CD4-positive, alpha-beta T cell treated with Interleukin-2 at 100 ng/mL for 4 hours (primary cell): ENCODE measurements at places on chromosomes 3 and 15.

- DNase-seq, result no peak
These were observed 75.7 kb upstream of the CHRNA7 start for GRCh38 chr15:31954374-31955172.

- no peak for DNase-seq
These were observed 47.1 kb upstream of the TERB2 start for GRCh38 chr15:44909423-44909822.

GRCh38 chr3:197008436-197009209 is 21.0 kb downstream of the MELTF start:
- DNase-seq, result no peak

DNA sequence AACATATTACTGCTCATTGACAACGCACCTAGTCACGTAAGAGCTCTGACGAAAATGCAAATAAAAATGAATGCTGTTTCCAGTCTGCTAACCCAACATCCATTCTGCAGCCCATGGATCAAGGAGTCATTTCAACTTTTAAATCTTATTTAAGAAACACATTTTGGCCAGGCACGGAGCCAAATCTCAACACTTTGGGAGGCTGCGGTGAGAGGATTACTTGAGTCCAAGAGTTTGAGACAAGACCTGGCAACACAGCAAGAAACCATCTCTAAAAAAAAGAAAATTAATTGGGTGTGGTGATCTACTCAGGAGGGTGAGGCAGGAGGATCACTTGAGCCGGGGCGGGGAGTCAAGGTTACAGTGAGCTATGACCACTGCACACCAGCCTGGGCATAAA is 22.4 kb upstream of the TM4SF19 start:
- DNase-seq, result no peak

DNA sequence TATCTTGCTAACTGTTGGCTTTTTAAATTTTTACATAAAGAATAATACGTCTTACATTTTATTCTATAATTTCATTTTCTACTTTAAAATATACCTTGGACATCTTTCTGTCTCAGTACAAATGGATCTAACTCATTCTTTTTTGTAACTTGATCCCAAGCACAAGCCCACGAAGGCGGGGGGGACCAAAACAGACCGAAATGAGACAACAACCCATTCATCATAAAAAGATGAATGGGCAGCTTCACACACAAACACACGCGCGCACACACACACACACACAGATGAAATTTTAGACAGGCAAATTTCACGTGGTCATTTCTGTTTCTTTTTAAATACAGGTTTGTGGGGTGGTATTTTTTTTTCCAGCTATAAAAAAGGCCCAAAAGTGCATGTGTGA is 271.3 kb upstream of the TOPAZ1 start:
- DNase-seq, result no peak

- DNase-seq, result no peak
These were observed 10.0 kb downstream of the RPL32 start for GRCh38 chr3:12831301-12831866.

GRCh38 chr3:195875482-195876236 is 32.7 kb downstream of the TNK2 start:
- no peak for DNase-seq

DNA sequence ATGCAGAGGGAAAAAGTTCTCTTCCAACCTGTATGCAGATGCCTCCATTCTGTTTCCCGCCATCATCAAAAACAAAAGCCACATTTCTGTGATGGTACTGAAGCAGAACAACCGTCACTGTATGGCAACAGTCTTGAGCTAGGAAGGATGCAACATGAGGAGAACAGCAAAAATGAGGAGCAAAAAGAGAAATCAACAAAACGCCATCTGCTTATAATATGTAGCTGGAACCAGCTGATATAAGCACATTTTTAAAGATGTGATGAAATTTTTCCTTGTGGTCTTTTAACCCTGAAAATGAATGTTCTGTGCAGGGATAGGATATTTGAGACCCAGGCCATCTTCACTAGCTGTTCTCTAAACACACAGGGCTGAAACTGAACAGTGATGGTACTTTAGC is 287.0 kb downstream of the ZIC4 start:
- DNase-seq, result no peak

GRCh38 chr15:66744610-66745279 is 42.7 kb downstream of the SMAD6 start:
- no peak for DNase-seq

DNA sequence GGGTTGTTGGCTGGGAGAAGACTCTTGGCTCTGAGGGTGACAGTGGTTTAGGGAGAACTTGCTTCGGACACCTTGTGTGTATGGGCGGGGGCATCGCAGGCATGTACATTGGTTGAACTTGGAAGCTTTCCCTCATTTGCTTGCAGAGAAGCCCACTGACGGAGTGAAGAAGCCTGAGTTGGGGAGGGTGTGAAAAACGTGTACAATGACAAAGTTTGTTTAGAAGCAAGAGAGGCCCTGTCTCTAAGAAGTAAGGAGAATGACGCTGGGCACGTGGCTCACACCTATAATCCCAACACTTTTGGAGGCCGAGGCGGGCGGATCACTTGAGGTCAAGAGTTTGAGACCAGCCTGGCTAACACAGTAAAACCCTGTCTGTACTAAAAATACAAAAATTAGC is 13.7 kb downstream of the LIMD1 start:
- DNase-seq, result no peak

DNA sequence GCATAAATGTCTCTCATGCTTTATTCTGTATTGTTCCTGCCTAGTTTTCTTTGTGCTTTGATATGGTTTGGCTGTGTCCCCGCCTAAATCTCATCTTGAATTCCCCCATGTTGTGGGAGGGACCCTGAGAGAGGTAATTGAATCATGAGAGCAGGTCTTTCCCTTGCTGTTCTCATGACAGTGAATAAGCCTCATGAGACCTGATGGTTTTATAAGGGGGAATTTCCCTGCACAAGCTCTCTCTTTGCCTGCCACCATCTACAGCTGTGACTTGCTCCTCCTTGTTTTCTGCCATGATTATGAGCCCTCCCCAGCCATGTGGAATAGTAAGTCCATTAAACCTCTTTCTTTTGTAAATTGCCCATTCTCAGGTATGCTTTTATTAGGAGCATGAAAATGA is 1596.6 kb downstream of the SI start:
- DNase-seq, result no peak

DNA sequence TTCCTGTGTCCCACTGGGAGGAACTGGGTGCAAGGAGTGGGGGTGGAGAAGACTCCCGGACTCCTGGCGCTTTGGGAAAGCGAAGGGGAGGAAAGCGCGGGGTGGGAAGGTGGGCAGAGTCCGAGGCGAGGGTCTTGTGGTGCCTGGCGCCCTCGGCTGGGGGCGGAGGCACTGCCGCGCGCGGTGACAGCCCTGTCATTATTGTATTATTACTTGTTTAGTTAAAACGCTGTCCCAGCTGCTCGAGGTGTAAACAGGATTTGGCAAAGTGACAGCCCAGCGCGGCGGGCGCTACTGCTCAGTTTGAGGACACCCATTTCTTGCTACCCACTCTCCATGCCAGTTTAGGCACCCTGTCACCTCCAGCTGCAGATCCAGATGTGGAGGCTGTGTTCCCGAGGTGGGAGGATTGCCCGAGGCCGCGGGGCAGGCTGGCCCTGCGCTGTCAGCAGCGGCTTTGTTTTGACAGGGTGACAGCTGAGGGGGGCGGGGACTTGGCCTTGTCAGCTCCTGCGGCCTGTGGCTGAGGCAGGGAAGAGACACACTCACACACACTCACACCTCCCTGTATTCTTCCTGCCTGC is 1.0 kb downstream of the KAT2B start:
- DNase-seq, result peak; percentile 69

- no peak for DNase-seq
These were observed 1.0 kb upstream of the PCCB start for GRCh38 chr3:136249091-136249490.

DNA sequence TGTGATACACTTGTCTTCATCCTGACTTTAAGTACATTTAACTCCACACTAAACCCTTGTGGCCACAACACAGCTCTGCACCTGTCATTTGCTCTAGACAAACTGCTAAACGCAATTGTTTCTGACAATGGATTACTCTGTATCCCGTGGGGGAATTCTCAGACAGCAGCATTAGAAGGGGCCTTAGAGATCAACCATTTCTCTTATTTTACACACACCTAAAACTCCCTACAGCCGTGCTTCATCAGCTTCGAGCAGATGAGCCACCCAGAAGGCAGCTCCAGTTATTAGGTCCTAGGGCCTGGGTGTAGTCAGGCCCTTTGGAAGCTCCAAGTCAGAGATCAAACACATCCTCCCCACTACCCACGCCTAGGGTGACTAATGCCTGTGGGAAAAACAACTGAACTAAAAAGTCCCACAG is 1.3 kb upstream of the IL12A start:
- no peak for DNase-seq

DNA sequence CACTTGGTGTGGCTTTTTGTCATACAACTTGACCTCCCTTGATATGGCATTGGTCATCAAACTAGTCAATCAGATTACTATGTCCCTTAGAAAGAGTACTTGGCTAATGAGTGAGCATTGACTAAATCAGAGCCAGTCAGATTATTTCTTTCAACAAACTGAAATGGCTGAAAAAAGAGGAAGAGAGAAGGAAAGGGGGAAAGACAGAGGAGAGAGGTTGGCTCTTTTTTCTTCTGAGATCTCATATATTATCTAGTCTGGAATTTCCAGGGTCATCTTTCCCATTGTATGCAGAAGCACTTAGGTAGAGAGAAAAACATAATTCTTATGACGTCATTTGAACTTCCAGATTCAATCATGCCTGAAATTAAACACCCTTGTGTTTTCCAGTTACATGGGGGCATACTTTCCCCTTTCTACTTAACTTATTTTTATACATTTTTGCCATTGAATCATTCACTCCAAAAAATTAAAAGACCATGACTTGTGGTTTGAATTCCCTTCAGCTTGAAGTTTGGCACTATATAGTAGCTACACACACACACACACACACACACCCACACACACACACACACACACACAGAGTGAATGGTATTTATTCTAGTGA is 387.8 kb downstream of the LSAMP start:
- no peak for DNase-seq

DNA sequence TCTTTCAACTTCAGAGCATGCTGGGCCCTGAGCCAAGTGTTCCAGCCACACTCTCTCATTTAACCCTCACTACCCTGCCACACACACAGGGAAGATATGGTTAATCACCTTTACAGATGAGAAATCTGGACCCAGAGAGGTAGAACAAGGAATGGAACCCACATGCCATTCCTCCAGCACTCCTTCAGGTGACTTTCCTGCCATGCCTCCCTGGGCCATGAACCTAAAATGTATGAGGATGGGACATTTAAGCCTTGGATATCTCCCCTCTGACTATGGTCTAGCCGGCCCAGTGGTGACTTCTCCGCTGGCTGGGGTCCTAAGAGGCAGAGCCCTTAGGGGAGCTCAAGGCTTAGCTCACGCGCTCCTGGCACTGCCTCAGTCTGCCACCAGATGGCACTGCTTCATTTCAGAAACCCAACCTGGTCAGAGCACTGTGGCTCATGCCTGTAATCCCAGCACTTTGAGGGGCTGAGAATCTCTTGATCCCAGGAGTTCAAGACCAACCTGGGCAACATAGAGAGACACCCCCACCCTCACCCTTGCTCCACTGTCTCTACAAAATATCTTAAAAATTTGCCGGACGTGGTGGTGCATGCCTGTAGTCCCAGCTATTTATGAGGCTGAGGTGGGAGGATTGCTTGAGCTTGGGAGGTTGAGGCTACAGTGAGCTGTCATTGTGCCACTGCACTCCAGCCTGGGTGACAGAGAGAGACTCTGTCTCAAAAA is 2.2 kb upstream of the DCAF1 start:
- peak; percentile 84 for DNase-seq

GRCh38 chr15:31228980-31229826 is 97.4 kb upstream of the KLF13 start:
- DNase-seq, result no peak

GRCh38 chr3:190058521-190059241 is 62.0 kb downstream of the P3H2 start:
- no peak for DNase-seq

DNA sequence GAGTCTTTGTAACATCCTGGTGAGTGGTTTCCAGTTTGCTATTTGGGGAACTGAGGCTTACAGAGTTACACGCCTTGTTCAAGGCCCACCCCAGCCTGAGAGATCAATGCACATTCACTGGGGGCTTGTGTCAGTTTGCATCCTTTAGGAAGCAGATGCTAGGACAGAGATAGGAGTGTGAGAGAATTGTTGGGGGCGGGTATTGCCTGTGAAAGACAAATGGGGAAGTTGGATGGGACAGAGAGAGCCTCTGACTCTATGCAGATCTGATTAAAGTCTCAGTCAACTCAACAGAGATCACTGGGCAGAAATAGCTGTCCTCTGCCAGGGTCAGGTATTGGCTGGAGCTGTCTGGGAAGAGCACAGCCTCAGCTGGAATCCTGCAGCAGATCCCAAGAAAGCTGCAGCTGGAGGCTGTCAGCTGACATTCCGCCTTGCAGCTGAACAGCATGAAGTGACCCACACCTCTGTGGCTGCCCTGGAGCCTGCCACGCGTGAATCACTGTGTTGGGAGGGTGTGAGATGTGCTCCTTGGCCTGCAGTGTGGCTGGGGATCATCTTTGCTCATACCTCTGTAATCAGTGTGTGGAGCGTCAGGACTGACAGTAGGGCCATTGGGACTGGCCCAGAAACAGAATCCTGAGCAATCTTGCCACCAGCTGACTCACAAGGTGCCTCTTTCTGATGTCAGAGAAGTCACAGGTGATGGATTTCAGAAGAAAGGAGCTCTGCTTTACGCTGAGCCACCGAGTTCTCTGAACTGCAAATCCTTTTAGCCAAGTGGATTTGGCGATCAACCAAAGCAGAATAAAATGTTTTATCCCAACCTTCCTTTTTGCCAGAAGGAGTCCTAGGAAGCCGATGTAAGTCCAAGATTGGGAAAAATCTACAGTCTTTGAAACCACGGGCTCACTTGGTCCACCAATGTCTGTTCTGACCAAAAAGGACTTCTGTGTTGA is 284.1 kb upstream of the LRRFIP2 start:
- DNase-seq, result no peak

DNA sequence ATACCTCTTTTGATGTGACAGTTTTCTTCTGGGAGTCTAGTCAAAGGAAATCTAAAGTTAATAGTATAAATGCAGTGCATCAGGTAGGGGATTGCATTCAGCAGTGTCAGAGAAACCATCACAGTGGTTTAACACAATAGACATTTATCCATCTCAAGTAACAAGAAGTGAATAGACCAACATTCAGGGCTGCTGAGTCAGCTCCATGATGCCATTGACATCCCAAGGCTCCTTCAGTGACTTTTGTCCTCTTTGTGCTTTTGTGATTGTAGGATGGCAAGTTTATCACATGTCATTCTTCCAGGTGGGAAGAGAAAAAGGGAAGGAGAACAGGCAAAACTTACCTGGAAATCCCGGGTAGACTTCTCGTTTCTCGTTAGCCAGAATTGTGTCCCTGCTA is 158.3 kb downstream of the TMEM108 start:
- DNase-seq, result no peak
